NCI-H2029 treated with DMSO at 0.1 percent for 48 hours (cell line): ENCODE measurements at places on chromosomes 1 and 21.
A peak's percentile ranks its signal among the peaks of the same experiment; 100 is the strongest.

DNA sequence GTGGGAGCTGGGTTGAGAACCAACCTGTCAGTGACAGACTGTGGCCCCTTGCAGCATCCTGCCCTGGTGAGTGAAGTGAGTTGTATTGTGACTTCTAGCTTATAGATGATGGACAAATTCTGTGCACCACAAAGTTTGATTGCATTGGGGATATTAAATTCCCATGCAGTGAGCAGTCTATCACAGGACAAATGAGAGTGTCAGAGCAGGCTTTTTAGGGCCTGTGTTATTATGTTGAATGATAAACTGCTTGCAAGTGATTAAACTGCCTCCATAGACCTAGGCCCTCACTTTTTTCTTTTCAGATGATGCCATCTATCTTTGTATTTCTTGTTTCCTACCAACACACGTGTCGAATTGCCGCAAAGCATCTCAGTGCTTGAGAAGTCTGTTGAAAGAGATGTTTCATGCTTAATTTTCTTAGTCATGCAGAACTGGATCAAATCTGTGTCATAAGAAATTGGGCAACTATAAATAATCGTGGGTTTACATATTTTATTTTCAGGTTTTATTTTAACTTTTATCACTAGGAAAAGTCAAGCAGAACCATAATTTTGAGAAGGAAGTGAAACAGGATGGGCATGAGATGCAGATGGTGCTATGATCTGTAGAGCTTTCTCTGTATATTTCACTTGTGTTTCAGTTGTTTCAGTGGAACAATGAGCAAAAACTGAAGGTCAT lies 199.2 kb downstream of the S1PR1 start:
- no peak for DNase-seq

GRCh38 chr1:152436593-152437496 lies 22.8 kb upstream of the CRNN start:
- no peak for DNase-seq

GRCh38 chr1:3892748-3893147 lies 7.3 kb downstream of the C1orf174 start:
- no peak for DNase-seq

- DNase-seq: peak; percentile 19
These were observed 68.1 kb downstream of the VWA5B1 start for GRCh38 chr1:20358761-20359263.

DNA sequence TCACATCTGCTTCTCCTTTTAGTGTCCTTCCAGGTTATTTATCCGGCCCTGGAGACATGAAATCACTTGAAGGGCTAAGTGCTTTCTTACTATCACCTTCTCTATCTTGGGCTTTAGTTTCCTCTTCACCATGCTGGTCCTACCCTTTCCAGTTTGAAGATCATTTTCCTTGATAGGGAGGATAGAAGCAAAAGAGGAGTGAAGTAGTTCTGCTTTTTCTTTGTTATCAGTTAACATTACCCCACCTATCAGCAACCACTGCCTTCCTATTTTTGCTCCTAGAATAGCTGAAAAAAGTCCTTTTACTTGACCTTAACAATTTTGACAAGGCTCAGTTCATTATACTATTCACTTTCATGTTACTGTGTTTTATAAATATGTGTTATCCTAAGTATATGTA lies 19.4 kb downstream of the RGL1 start:
- no peak for DNase-seq

DNA sequence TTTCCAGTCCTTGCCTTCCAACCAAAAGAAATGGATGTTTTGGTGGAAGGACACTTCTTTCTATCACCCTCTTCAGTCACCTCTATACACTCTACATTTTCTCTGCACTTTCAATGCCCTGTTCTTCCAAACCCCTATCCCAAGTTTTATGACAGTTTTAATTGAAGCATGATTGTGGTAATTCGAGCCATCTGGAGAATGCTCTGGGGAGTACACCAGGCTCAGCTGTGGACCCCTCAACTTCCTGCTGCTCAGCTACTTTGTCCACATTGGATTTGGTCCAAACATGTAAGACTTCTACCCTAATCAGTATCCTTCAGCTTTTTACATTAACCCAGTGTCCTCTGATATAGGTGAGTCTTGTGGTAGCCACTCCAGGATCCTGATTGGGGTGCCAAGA lies 129.6 kb downstream of the SYT2 start:
- DNase-seq: no peak

DNA sequence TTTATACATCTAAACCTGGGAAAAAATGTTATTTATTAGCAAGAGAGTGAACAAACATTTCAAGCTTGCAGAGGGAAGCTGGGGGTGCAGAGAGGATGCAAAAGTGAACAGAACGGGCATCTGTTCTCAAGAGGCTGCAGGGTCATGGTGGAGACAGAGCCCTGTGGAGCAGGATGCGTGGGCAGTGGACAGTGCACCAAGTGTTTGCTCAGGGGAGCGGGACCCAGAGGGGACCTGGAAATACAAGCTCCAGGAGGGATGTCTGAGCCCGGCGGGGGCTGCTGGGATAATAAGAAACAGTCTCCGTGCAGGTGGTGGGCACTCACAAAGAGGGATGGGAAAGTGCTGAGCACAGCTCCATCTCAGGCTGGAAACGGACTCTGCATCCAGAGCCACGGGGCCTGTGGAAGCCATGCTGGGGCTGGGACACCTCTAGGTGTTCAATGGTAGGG lies 105.3 kb upstream of the SLC45A1 start:
- no peak for DNase-seq

DNA sequence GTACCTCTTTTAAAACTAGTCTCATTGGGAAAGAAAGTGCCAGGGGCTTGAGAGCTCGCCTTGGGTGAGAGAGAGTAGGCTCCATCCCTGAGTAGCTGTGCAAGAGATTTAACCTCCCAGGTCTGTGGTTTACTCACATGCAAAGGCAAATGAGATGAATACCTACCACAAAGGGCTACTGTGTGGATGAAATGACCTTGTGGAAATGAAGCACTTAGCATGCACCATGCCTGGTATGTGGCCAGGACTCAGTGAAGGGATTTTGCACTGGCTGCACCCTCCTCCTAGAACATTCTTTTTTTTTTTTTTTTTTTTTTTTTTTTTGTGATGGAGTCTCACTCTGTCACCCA lies 120.3 kb downstream of the PROX1 start:
- DNase-seq: no peak

- DNase-seq: no peak
These were observed 18.0 kb downstream of the CD247 start for GRCh38 chr1:167500283-167500860.

- DNase-seq: no peak
These were observed 54.7 kb upstream of the IFFO2 start for GRCh38 chr1:19010995-19011844.

GRCh38 chr1:210093461-210093860 lies 139.1 kb upstream of the SERTAD4 start:
- DNase-seq: no peak

DNA sequence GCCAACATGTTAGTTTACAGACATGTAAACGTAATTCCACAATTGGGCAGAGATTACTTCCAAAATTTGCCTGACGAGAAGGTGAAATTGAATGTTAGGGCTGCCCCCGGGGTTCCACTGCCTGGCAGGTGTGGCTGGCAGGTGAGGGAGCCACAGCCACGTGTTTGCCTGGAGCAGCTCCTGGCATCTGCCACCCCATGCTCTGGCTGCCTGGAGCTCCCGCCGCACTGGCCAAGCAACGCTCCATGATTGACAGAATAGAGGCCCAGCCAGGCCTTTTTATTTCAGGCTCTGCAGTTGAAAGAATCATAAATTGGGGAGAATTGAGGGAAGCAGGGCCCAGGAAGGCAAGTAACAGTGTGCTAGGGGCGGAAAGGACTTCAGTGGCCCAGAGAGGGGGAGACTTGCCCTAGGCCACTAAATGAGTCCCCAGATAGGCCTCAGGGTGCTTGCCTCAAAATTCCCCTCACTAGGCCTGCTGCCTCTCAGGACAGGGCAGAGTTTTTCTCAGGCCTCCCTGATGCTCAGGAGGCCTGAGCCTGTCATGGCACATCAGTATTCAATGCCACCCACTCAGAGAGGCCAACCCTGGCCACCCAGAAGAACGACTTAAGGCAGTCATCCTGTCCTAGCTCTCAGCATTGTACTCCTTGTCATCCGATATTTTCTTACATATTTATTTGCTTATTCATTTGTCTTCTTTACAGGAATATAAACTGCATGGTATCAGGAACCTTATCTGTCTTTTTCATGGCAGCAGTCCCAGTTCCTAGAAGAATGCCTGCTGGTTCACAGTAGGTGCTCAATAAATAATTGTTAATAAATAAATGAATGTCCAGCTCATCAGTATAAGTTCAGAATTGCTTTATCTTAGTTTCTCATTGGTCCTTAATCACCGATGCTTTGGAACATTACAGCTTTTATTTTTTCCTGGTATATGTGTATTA lies 16.6 kb upstream of the S1PR1 start:
- no peak for DNase-seq

GRCh38 chr21:44780137-44780502 lies 21.5 kb downstream of the UBE2G2 start:
- no peak for DNase-seq

GRCh38 chr1:150056407-150056806 lies 11.2 kb upstream of the VPS45 start:
- no peak for DNase-seq

GRCh38 chr1:205044741-205045140 lies 1.7 kb downstream of the CNTN2 start:
- no peak for DNase-seq

DNA sequence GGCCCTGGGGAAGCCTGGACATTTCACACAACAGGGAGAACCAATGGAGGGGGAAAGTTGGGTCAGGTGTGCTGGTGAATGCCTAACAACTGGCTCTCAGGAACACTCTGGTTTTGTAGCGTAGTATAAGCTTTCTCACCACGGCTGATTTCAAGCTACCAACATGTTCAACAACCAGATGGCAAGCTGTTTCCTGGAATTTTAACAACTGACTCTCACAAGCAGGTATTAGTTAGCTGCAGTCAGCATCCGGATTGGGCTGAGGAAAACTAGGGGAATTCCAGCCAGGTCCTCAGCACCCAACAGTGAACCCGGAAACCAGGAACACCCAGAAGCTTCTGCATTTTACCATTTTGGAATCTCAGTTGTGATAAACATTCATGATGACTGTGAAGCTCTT lies 162.3 kb upstream of the CAMK1G start:
- DNase-seq: no peak

DNA sequence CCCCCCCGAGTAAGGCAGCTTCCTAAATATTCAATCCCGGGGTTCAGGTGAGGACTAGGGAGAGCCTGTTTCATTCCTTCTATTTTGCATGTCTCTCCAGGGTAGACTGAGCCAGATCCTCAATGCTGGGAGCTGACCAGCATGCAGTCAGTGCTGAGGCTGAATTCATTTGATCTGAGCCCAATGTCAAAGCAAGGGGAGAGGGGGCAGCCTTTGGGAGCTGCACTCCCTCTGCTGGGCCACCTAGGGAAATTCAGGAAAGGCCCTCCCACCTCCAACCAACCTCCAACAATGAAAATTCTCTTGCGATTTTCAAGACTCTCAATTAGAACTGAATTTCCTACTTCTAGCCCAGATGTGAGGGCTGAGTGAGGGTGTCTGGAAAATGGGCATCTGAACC lies 371.2 kb downstream of the NPHP4 start:
- DNase-seq: peak; percentile 39

- DNase-seq: no peak
These were observed 17.3 kb upstream of the ZNF678 start for GRCh38 chr1:227546059-227546458.

DNA sequence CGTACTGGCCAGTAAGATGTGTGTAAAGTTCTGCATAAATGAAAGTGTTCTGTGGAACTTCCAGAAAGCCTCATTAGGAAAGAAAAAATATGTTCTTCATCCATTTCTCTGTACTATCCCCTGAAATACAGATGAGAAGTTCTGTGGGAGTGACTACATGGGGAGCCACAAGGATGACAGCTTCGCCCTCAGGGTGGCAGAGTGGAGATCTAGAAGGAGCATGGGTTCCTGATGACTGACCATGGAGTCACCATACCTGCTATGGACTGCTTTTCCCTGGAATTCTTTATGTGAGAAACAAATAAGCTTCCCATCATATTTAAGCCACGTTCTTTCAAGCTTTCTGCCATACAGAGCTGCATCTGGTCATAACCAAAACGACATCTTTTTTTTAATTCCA lies 113.9 kb upstream of the RGS1 start:
- DNase-seq: no peak

DNA sequence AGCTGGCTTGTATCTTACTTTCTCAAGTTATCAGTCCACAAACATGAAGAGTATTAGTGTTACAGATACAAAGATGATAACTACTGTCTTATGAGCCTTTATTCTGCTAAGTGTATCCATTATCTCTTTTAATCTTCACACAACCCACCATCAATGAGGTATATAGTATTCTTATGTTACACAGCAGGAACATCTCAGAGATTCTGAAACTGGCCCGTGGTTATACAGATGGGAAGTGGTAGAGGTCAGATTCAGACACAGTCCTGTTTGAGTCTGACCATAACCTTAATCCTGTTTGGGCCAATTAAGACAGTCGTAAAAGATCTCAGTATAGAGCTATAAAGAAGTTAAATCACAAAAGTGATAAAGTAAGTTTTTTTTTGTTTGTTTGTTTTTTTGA lies 5.1 kb upstream of the TMEM269 start:
- no peak for DNase-seq
